ENCODE measurements at places on chromosomes 1 and 21. TPM values are rescaled to one million over a fixed set of nuclear protein-coding genes. Genes with fewer than 3 reads are reported as not detected.

- no peak for DNase-seq
These were observed 11.7 kb downstream of the PPIH start for GRCh38 chr1:42669936-42670335.

- DNase-seq: no peak
These were observed 1138.0 kb upstream of the TMPRSS15 start for GRCh38 chr21:19541602-19542001.

- DNase-seq: no peak
These were observed 14.6 kb upstream of the UMODL1 start for GRCh38 chr21:42056468-42056867.

- no peak for DNase-seq
These were observed 785.2 kb upstream of the B3GALT2 start for GRCh38 chr1:193971595-193971994.

GRCh38 chr1:36513676-36514473 is 31.2 kb upstream of the CSF3R start:
- no peak for DNase-seq

GRCh38 chr1:31831397-31832378 is 15.9 kb upstream of the SPOCD1 start:
- no peak for DNase-seq

DNA sequence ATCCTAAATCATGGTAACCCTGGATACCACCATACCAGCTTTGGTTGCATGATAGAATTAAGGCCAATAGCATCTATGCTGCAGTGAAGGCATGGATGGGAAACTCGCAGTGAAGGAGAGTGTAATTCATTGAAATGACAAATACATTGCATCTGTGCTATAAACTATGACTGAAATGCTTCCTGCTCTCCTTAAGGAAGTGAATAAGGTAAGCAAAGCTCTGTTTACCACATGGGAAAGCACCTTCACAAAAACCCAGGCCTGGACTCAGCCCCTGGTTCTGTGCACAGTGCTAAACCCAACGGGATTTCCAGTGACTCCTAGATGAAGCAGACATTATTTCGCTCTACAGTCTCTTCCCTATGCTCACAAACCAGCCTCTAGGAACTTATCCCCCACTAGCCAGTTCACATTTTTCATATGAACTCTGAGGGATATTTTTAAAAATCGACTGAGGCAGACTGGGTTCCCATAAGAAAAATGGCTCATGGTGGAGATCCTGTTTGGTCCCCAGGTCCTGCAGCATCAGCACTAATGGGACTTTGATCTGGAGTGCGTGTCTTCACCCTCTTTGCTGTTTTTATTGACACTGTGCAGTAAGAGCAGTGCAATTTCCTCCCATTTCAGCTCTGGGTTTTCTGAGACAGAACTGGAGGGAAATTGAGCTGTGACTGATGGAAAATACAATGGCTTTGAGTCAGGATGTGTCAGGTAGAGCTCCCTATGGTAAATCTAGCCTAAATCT is 362.7 kb downstream of the SIPA1L2 start:
- DNase-seq: no peak

GRCh38 chr1:62783736-62784508 is at the start of gene ATG4C:
Gene ATG4C (plus strand): TSS chr1:62784132. CDS start chr1:62803787, 19,655 bp downstream.
- peak; percentile 91 for DNase-seq

- DNase-seq: no peak
These were observed 1.7 kb upstream of the GLIS1 start for GRCh38 chr1:53740621-53741105.

GRCh38 chr1:7886405-7886745 is 33.5 kb upstream of the UTS2 start:
- no peak for DNase-seq

GRCh38 chr1:241518476-241519307 is 863 bp downstream of the FH start:
- DNase-seq: no peak

DNA sequence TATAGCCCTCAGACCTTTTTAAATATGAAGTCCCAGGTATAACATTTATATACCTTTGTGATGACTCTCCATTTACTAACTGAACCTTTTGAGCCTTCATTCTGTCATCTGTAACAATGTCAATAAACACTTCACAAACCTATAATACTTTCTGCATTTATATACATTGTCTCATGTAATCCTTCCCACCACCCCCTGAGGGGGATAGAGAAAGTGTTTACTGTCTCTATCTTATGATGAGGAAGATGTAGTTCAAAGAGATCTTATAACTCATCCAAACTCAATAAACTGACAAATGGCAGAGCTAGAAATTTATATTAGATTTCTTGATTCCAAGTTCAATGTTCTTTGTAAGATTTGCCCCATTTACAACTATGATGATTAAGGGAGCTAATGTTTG is 48.3 kb upstream of the CR2 start:
- no peak for DNase-seq

DNA sequence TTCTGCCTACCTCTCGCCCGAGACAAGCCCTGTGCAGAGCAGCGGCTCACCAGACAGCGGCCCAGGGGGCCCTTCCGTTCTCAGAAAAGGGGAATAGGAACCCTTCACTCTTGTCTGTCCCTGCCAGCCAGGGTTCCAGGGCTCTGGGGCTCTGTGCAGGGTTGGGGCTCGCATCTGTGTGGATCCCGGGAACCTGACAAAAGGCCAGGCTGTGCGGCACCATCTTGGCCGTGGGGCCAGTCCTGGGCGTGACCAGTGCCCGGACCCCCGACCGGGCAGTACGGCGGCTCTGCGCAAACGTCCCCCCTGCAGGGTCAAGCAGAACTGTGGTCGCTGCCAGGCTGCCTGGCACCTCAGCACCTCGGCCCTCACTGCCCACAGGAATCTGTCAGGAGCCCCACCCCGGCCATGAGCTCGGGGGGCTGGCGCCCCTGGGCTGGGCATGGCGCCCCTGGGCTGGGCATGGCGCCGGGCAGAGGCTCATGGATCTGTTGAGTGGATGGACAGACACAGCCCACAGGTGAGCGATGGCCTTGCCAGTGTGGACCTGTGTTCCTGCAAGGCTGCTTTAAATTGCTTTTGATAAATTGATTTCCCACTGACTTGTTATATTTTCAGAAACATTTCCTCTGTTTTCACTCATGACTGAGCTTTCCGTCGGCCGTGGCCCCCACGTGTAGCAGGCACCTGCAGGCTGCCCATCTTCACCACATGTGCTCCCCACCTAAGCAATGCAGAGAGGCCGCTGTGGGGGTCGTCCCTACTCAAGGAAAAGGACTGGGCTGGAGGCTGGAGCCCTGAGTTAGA is 59.0 kb downstream of the SLX9 start:
- no peak for DNase-seq

GRCh38 chr1:155472491-155473083 is 90.0 kb downstream of the ASH1L start:
- DNase-seq: no peak

- no peak for DNase-seq
These were observed 28.3 kb downstream of the KIRREL1 start for GRCh38 chr1:158021721-158022120.

DNA sequence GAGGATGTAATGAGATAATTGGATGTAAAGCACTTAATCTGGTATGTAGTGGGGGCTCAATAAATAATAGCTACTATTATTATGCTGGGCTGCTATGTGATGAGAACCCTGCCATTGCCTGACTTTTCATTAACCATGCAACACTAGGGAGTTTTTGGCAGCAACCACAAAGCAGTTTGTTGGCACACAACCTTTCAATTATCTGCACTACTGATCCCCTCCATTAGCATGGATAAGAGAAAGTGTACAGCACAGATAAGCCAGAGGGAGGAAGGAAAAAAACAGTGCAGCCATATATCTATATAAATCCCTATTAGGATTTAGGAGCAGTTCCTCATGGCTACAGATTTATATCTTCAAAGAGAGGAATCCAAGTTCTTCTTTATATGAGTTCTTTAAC is 498.5 kb downstream of the NUF2 start:
- DNase-seq: no peak

GRCh38 chr1:171730052-171730451 is 11.8 kb downstream of the VAMP4 start:
- DNase-seq: no peak

GRCh38 chr1:91650764-91651163 is 150.1 kb downstream of the CDC7 start:
- no peak for DNase-seq

- no peak for DNase-seq
These were observed 28.3 kb downstream of the BACH1 start for GRCh38 chr21:29326914-29327554.

DNA sequence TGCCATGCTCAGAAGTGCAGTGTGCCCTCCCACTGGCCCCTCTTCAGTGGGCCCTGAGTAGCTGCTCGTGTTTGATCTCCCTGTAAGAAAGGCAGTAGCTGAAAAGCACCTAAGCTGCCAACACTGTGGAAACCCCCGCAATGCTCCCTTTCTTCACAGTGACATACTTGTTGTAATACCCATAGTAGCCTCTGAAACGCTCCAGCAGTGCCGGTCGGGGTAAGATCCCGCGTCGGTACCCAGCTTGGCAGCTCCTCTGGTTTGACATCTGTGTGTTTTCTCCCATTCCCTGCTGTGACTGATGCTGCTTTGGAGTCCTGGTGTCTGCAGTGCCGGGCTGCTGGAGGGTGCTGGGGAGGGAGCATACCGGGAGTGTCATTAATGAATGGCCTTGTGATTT is 3.6 kb downstream of the CHAF1B start:
- peak; percentile 55 for DNase-seq

DNA sequence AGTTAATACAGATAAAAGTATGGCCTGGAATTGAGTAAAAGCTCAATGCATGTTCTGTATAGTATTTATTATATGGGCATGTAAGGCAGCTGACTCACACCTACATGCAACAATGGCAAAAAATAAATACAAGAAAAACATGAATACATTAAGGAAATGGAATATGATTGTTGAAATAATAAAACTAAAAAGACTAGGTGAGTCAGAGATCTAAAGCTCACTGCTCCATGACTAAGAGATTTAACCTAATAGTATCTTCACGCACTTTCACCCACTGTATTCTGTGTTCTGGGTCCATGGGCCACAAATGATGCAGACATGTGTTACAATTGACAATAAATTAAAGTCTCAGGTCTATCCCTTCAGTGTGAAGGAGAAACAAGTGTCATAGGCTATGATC is 607.0 kb downstream of the AGBL4 start:
- DNase-seq: no peak

The DPT gene
- 0.22 TPM for total RNA-seq

The B3GALT5 gene
- 27.5 TPM for total RNA-seq

The PLPPR4 gene
- 2.0 TPM for total RNA-seq

The MYBPH gene
- not detected for total RNA-seq

The MATN1 gene
- 0.24 TPM for total RNA-seq

The TEDDM1 gene
- total RNA-seq: not detected

The PRDM16 gene
- total RNA-seq: 23.6 TPM

The SPATA46 gene
- not detected for total RNA-seq

The NBPF4 gene
- total RNA-seq: not detected

The FAM167B gene
- total RNA-seq: 2.1 TPM
